ENCODE measurements at places on chromosomes 7 and 10. TPM values are rescaled to one million over a fixed set of nuclear protein-coding genes. Genes with fewer than 3 reads are reported as not detected.

- no peak for ATAC-seq
Measured at GRCh38 chr7:25664593-25664992, 436.3 kb upstream of the NPVF start.

DNA sequence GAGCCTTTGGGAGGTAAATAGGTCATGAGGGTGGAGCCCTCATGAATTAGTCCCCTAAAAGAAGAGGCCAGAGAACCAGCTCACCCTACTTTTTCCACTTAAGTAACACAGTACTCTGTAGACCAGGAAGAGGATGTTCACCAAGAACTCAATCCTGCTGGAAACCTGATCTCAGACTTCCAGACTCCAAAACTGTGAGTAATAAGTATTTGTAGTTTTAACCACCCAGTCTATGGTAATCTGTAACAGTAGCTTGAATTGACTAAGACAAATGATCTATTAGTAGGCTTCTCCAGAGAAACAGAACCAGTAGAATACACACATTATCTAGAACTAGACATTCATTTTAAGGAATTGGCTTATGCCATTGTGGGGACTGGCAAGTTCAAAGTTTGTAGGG, 51.5 kb downstream of the ANKMY2 start:
- ATAC-seq: no peak

- no peak for ATAC-seq
Measured at GRCh38 chr10:59177031-59177797, 771 bp downstream of the PHYHIPL start.

- ATAC-seq: no peak
Measured at GRCh38 chr7:142513178-142513955, 235.9 kb upstream of the PRSS1 start.

PDSS1 gene
- total RNA-seq: 3.0 TPM
